ENCODE measurements at places on chromosomes 11 and 22.

DNA sequence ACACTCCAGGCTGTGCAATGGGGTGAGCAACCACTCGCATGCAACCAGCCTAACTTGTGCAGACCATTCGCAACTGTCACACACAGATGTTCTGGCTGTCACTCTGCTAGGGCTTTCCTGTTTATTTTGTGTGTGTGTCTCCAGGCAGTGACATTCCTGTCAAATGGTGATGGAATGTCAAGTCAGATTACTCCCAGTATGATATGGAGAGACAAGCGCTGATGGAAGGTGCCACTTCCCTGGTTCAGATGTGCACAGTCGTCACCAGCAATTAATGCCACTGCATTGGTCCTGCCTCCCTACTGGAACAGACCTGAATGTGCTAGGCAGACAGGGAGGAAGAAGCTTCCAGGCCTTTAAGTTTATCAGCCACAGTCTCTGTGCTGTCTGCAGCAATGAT, 442.4 kb upstream of the ISX start:
- no peak for DNase-seq

DNA sequence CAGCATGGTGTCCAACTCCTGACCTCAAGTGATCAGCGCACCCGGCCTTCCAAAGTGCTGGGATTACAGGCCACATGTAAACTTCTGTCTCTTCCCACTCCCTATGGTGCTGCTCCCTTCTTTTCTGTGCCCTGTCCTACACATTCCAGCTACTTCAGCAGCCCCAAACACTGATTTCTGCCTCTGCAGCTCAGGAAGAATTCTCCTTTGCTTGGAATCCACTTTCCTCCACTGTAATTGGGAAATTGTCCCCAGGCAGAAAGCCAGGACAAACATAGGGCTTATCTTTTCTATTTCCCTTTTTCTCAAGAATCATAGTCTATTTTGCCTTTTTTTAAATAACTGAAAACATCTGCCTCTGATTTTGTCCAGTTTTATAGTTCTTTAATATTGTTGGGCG, 21.3 kb upstream of the DRG1 start:
- no peak for DNase-seq

GRCh38 chr11:15107730-15108515, 6.8 kb upstream of the INSC start:
- no peak for DNase-seq

DNA sequence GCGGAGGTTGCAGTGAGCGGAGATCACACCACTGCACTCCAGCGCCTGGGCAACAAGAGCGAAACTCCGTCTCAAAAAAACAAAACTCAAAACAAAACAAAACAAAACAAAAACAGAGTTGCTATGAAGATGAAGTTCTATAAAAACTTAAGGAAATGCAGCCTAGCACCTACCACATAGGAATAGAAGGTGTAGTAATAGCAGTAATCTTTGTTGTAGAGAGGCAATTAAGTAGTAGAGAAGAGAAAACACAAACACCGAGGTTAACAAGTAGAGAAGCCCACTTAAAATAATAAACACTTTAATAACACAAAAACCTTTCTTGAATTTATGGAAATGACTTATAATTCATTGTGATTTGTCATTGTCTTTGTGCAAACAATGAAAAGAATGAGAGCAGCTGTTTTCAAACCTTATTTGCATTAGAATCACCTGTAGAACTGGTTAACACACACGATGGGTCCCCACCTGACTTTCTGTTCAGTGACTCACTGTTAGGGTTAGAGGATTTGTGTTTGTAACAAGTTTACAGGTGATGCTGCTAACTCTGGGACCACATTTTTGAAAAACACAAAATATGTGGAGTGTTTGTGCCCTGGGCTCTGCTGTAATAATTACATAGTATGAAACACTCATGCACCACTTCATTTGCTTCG, 43.1 kb downstream of the TYR start:
- peak; percentile 86 for DNase-seq

DNA sequence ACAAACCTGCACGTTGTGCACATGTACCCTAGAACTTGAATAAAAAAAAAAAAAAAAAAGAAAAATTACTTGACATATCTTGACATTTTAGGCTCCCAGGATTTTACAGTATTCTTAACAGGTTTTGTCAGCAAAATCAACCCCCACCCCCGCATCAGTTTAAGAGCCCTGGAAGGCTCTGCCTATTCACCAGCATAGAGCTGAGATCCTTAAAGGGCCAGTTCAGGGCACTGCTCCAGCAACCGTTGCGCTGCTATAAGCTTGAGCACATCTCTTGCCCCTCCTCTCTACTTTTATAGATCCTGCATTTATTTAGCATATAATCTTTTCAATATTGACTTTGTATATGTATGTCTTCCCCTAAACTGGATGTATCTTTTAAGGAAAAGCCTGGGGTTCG, 697 bp upstream of the PAFAH1B2 start:
- peak; percentile 51 for DNase-seq

DNA sequence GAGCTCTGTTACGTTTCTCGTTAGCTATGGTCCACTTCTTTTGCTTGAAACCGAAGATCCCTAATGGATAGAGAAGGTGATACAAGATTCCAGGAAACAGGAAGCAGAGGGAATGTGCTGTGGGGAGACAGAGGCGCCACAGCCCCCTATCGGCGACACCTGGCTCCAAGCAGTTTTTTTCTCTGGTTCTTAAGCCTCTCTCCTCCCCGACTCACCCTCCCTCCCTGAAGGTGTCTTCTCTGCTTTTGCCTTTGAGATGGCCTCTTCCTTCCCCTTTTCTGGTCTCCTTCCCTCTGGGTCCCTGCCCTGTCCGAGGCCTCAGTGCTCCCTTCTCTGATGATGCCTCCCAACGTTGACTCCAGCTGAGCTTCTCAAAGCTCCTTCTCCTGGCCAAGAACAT, 14.2 kb upstream of the APOBEC3A start:
- DNase-seq = no peak

Data from NCI-H1417 (cell line).